GM23248 (cell line): ENCODE measurements at places on chromosomes 5 and 9.
A peak's percentile ranks its signal among the peaks of the same experiment; 100 is the strongest.

DNA sequence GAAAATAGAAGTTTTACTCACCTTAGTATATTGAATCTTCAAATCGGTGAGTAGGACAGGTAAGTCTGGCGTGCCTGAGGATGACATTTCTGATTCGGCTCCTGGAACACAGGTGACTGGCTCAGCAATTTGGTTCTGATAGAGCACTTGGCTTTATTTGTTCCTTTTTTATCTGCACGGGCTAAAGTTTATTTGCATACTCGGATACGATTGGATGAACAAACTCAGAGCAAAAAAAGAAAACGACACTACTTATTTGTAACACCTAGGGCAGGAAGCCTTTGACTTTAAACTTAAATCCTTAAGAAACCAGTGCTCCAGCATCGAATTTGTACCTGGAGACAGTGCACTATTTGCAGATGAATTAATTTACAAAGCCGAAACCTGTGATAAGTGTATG, at the start of gene ALDH1A1:
Gene ALDH1A1 (minus strand): TSS at position 140 of the 400 bp plus-strand sequence. CDS start 53 bp downstream, at position 87.
- no peak for DNase-seq

DNA sequence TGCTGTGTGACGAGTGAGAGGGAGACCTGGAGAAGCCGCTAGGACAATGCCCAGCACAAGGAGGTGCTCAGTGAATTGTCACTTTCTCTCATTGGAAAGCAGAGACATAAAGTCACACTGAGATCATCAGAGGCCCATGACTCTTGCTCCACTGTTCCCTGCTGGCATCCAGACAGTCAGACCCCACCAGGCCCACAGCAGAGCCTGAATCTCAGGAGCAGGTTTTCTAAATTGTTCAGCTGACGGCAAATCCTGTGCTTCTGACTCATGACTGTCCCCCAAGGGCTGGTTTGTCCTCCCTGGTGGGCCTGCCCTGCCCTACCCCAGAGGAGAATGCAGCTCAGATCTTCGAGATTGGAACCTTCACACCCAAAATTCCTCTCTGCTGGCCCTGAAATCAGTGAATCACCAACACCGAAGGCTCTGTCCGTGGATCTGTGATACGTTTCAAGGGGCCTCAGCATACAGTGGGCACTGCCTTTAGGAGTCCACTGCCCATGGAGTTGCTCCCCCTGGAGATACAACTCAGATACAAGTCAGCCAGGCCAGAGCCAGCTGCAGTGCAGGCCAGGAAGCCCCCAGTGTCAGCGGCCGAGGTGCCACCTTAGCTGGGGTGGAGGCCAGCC, 2.7 kb downstream of the PTGES start:
- peak; percentile 73 for DNase-seq

- no peak for DNase-seq
Measured at GRCh38 chr9:33799928-33800704, 4.8 kb downstream of the PRSS3 start.

- DNase-seq: no peak
Measured at GRCh38 chr5:170192829-170193228, 40.0 kb upstream of the C5orf58 start.

DNA sequence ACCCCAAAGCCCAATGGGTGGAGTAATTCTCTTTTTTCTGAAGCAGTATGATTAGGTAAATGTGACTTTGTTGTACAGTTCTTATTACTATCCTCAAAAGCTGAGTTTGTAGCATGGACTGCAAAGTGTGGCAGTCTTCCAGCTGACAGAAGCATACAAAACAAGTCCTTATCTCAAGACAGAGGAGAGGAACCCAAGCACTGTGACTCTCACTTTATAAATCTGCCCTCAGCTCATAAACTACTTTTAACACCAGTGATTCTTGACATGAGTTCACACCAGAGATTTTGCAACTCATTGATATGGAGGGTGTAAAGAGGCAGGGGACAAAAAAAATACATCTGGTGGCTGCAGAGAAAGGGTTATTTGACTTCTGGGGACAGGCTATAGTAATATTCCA, 251.6 kb downstream of the NTRK2 start:
- DNase-seq: no peak

DNA sequence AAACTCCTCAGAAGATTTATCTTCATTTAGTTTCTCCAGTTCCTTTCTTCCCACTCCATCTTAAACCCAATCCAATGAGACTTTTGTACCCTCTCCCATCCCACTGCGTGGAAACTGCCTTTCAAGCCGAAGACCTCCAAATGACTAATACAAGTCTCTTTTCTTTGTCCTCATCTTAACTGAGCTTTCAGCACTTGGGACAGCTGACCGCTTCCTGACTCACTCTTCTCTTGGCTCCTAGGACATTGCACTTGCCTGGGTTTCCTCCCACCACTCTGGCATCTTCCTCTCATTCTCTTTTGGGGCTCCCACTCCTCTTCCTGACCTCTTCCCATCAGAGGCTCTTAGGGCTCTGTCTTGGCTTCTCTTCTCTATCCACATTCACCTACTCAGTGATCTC, 243.7 kb downstream of the HSPA4 start:
- peak; percentile 30 for DNase-seq

- no peak for DNase-seq
Measured at GRCh38 chr9:91431485-91431884, 7.9 kb upstream of the NFIL3 start.

- no peak for DNase-seq
Measured at GRCh38 chr5:81316571-81316970, 15.2 kb downstream of the ZCCHC9 start.

DNA sequence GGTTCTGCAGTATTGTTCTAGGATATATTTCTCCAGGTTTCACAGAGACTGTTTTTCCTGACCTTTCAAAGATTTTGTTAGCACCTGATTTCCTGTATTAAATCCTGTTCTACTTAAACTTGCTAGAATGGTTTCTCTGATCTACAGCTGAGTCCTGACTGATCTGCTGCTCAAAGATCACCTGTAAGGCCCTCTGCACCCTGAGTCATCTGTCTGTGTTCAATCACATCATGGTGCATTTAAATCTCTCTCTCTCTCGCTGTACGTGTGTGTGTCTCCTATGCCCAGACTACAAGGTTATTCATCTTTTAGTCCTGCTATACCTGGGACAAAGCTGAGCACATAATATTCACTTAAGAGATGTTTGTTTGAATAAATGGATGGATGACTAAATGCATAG, 13.3 kb upstream of the C5orf63 start:
- DNase-seq: no peak

DNA sequence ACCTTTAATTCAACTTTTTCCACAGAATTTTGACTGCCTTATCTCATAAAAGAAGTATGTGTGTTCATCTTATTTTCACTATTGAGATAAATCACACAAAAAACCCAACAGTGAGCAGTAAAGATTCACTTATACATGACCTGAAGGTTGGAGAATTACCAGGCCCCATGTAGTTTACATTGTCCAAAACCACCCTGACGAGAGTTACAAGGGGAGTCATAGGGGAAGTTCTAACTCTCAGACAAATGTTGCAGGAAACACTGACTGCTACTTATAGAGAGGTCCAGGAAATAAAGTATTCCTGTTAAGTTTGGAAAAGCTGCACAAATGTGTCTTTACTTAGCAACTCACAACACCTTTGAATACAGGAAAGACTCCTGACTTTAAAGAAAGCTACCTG, 14.1 kb downstream of the SPATA9 start:
- DNase-seq: no peak

DNA sequence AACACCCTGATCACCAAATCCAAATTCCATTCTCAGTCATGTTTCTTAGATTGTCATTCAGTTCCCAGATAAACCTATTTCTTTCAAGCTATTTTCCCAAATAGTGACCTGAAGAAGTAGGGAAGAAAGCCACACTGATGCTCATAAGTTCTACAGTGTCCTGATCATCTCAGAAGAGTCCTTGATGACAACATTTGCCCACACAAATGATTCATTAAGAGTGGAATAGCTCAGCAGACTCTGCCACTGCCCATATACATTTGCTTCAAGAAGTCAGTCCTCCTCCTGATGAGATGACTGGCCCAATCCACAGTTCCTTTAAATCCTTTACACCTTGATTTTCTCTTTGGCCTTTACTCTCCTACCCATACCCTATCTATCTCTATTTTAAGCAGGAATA, 283.7 kb upstream of the NR4A3 start:
- DNase-seq: no peak

DNA sequence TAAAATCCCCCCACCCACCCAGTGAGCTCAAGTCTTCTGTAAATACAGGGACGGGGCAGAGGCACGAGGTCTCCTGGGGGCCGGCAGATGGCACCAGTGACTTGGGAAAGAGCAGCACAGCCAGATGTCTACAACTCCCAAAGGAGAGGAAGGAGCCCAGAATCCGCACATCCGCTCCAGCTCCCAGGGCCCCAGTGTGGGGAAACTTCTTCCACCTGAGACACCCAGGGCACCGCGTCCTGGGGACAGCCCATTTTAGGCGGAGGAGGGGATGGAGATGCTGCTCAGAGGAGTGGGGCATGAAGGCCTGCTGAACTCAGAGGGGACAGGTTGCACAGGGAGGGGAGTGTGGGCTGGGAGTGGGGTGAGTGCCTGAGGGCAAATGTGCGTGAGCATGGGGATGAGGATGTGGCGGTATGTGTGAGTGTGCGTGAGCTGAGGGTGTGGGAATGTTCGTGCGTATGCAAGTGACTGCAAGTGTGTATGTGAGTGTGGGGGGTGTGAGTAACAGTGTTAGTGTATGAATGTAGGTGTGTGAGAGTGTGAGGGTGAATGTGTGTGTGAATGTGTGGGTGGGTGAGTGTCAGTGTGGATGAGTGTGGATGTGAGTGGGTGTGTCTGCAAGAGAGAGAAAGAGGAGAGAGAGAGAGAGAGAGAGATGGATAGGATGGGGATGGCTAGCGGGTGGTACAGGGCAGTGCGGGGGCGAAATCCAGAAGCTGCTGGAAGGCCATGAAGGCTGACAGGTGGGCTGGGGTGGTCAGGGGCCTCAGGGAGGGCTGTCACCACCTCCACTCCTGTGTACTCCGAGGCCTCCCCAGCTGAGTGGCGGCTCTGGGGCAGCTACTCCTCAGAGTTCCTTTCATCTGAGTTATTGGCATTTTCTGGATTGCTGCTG, 63.5 kb downstream of the DUSP1 start:
- peak; percentile 88 for DNase-seq
